ENCODE measurements at places on chromosomes 12 and 14. TPM values are rescaled to one million over a fixed set of nuclear protein-coding genes. Genes with fewer than 3 reads are reported as not detected.

GRCh38 chr12:22287776-22288621, 46.5 kb downstream of the ST8SIA1 start:
- peak; percentile 41 for DNase-seq

GRCh38 chr12:54185919-54186318, 2.9 kb downstream of the SMUG1 start:
- DNase-seq: no peak

DNA sequence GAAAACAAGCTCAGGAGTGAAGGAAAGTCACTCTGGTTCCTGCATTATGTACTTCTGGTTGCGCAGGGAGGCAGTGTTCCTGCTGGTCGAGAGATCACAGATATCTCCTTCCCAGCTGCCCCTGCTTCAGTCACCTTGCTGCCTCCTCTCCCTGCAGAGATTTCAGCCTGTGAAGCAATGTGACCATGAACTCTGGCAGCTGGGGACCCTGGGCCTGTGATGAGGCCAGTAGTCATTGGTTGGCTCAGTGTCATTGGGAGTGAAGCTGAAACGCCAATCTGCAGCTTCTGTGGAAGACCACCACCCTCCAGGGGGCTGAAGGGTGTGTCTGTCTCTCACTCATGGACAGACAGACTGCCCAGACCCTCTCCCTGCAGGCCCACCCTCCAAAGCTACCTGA, 45.0 kb downstream of the PLEKHD1 start:
- DNase-seq: no peak

GRCh38 chr12:119419381-119419780, 84.9 kb downstream of the CCDC60 start:
- DNase-seq: no peak

CLEC9A gene
- not detected for total RNA-seq
